Amygdala (tissue), 56 donors: ENCODE measurements at places on chromosomes 11 and 22.

- DNase-seq = no peak
These were observed 582.9 kb downstream of the BRD1 start for GRCh38 chr22:49244466-49245420.

DNA sequence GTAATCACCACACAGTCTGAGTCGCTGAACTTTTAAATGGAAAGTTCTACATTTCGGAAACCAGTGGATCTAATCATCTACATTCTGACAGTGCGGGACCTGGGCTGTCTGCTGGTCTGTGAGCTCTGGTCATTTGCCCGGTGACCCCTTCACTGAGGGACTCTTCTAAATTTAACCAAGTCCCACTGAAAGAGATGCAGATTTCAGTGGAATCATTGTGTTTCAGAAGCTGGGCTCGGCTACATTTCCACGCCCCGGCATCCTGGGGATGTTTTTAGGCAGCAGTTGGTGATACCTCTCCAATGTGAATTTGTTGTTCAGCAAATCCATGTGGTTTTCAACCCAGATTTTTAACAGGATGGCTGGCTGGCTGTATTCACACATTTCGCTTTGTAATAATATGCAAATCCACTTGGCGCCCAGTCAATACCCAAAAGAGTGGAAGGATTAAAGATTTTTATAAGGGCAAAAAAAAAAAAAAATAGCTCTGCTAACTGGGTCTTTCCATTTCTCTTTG is 145.5 kb upstream of the RASSF10 start:
- no peak for DNase-seq

DNA sequence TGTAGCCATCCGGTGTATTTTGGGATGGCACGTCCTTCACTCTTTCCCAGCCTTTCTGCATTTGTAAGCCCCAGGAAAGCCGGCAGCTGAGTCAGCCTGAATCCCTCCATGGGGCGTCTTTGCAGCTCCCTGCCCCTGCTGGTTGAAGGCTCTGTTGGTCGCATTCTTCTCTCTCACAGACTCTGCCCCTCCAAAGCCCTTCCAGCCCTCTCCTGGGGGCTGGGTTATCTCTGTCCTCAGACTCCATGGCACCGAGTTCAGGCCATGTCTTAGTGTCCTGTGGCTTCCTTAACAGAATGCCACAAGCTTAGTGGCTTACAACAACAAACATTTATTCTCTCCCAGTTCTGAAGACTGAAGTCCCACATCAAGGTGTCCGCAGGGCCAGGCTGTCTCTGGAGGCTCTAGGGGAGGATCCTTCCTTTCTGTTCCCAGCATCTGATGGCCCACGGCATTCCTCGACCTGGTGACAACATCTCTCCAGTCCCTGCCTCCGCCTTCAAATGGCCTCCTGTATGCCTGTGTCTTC is 62.2 kb downstream of the BCR start:
- DNase-seq = no peak

GRCh38 chr11:101863361-101863760 is 51.4 kb upstream of the CEP126 start:
- DNase-seq = no peak

DNA sequence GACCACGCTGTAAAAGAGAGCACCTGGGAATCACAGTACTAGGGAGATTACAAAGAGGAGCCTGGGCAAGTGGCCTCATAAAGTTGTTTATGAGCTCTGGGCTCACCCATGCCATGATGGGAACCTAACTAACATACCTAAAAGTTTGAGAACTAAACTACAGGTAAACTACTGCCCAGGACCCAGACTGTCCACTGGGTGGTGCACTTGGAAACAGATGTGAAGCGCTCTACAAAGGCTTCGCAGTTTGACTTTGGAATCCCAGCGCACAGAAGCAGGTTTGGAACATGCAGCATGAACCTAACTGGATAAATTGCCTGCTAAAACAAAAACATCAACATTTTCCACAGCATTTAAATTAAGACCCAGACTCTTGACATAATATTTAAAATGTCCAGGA is 418.6 kb downstream of the FAM181B start:
- DNase-seq = no peak

- no peak for DNase-seq
These were observed 105.2 kb downstream of the SPON1 start for GRCh38 chr11:14067686-14068085.

DNA sequence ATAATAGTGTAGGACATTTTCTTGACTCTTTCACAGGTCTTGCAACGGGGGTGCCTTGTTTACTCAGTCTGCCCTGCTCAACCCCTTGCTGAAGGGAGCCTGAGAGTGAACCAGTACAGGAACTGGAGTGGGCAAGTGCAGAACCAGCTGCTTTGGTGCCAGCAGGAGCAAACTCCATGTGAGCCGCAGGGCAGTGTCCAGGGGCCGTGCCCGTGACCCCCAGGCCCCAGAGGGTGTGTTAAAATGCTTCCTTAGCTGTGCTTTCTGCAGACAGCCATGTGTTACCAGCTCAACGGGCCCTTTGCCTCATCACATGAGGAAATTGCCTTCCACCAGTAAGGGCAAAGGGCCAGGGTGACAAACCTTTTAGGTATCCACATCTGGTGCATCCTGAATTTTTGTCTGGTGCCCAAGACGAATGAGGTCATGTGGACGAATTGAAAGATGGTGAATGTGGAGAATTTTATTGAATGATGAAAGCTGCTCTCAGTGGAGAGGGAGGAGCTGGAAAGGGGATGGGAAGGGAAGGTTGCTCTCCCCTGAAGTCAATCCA is 53.6 kb upstream of the OR5D13 start:
- DNase-seq = no peak
